ENCODE measurements at places on chromosomes 1 and 21. TPM values are rescaled to one million over a fixed set of nuclear protein-coding genes. Genes with fewer than 3 reads are reported as not detected.

The DPYD gene
- 3.0 TPM for total RNA-seq

The SLC25A44 gene
- 26.8 TPM for total RNA-seq

The RBBP4 gene
- total RNA-seq, result 77.7 TPM

The SLC2A5 gene
- 0.06 TPM for total RNA-seq

The CHAF1B gene
- total RNA-seq, result 13.5 TPM

The TMEM52 gene
- total RNA-seq, result 0.39 TPM

The ANXA9 gene
- total RNA-seq, result 1.3 TPM

The CRNN gene
- not detected for total RNA-seq

Measured in A549 treated with RU486 at 1 μM for 4 hours (cell line).